ENCODE measurements at places on chromosomes 6 and 20.

GRCh38 chr20:62235001-62235776 is 3.1 kb upstream of the OSBPL2 start:
- DNase-seq: no peak

DNA sequence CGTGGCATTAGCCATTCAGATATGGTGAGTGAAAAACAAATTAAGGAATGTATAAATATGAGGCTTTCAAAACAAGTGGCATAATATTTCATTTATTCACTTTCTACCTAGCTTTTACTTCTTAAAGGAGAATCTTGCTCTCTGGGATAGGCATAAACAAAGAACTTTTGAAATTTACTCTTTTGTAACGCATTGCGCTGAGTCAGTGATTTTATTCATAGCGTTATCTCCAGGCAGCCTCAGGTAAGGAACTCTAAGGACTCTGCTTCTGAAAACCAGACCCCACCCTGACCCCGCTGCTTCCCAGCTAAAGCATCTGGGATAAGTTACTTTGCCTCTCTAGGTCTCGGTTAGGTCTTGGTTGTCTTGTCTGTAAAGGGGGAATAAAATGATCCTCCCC is 234.7 kb downstream of the MYLK4 start:
- no peak for DNase-seq

GRCh38 chr6:166438211-166438861 is 55.6 kb upstream of the MPC1 start:
- no peak for DNase-seq

DNA sequence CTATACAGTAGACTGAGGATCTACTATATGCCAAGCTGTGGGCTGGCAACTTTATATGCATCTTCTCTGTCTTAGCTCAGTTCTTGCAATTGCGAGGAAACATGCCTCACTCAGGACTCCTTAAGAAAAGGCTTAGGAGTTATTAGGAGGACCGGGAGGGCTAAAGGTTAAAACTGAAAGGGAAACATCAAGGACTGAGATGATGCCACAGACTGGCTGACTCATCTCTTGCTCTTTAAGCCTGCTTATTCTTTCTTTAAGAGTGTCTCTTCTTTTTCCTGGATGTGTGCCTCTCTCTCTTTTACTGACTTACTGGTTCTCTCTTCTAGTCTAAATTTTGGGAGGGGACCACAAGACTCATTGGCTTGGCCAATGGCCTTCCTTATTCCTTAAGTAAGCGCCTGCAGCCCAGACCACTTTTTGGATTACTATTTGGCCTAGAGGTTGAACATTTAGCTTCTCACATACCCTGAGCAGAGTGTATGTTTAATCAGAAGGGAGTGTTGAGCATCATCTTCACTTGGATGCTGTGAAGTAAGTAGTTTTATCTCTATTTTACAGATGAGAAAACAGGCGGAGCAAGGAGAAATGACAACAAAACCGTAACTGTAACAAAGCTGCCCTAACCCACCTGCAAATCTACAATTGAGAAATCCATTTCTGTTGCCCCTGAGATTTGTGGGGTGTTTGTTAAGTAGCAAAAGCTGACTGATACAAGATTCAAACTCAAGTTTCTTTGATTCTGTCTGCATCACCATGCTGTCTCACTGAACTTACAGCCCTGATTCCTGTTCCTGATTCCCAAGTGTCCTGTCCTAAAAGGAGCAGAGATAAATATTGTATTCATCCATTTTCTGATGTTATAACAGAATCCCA is 7.2 kb upstream of the SDC4 start:
- DNase-seq: no peak

DNA sequence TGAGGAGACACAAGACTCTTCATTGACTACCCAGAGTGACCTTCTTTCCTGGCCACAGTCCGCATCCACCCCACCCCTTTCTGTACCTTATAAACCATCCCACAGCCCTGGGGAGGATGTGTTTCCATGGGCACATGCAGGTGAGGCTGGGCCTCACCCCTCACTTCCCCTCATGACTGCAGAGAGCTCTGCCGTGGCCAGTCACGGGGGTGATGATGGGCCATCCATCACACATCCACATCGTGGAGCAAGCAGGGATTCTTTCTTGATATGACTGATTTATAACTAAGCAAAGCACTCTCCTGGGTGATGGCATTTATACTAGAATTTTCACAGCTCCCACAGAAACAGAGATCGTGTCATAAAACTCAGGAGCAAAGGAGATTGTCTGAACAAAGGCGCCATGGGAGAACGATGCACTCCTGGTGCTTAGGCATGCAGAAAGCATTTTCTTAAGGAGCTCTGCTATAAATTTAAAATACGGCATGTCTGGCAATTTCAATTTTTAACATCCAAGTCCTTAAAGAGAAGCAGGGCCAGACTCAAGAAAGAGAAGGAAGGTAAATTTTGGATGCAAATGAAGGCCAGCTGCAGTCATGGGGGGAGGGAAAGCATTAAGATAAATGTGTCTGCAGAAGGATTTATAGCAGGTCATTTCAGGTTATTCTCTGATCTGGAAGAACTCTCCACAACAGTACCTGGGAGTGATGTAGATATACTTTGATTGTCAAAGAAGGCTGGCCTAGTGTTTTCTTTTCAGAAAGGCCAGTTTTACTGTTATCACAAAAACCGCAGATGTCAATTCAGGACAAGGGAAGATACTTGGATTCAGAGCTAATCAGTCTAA is 777.0 kb downstream of the C6orf118 start:
- DNase-seq: no peak

GRCh38 chr6:7868926-7869325 is 41.7 kb downstream of the TXNDC5 start:
- DNase-seq: no peak

- no peak for DNase-seq
These were observed 135.3 kb upstream of the BMP2 start for GRCh38 chr20:6632187-6632586.

DNA sequence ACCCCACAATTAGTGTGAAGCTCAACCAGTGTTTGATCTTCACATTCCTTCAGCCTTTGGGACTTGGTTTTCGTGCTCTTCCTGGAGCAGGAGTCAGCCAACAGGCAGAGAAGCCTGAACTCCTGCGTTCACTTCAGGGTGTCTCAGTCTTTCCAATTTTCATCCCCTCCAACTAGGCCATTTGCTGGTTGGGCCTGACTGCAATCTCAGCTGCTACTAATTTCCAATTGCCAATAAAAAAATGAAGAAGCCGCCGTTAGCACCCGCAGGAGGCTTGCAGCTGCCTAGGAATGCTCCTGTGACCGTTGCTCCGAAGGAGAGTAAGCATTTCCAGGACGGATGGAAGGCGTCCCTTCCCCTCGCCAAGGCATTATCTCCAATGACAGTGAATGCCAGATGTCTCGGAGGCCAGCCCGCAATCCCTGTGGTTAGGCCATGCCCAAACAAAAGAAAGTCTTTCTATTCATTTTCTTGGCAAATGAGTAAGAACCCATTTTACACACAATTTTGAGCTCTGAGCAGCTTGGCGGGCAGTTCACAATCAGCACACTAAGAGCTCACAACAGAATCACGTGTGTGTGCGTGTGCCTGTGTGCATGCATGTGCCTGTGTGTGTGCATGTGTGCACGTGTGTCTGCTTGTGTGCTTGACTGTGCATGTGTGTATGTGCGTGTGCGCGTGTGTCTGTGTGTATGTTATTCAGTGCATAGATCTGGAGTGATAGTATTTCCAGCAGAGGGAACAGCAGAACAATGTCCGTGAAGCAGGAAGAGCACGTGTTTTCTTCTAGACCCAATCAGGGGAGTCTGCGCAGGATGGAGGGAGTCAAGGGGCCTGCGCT is 301.2 kb downstream of the SMOC2 start:
- DNase-seq: no peak

Measured in activated CD4-positive, alpha-beta T cell treated with anti-CD3 and anti-CD28 coated beads, Interleukin-2, amount 50 U/mL, for 4 hours (primary cell).